Pancreas (tissue), 10 donors: ENCODE measurements at places on chromosomes 1 and 21. TPM values are rescaled to one million over a fixed set of nuclear protein-coding genes. Genes with fewer than 3 reads are reported as not detected.

- no peak for DNase-seq
- no peaks in the 10 kb centered on the region for H3K27me3 ChIP-seq
- no peak overlapping the region for H3K4me3 ChIP-seq
- peak overlapping the region; percentile 55 for H3K27ac ChIP-seq
Measured at GRCh38 chr21:35528116-35529042, 479.3 kb upstream of the RUNX1 start.

- no peak overlapping the region for H3K4me3 ChIP-seq
- no peaks in the 10 kb centered on the region for H3K36me3 ChIP-seq
- no peak for DNase-seq
- H3K4me1 ChIP-seq, result peaks cover 7% of the 10 kb centered on the region
- H3K27me3 ChIP-seq, result peaks cover 4% of the 10 kb centered on the region
Measured at GRCh38 chr21:45308194-45309068, 20.7 kb upstream of the POFUT2 start.

DNA sequence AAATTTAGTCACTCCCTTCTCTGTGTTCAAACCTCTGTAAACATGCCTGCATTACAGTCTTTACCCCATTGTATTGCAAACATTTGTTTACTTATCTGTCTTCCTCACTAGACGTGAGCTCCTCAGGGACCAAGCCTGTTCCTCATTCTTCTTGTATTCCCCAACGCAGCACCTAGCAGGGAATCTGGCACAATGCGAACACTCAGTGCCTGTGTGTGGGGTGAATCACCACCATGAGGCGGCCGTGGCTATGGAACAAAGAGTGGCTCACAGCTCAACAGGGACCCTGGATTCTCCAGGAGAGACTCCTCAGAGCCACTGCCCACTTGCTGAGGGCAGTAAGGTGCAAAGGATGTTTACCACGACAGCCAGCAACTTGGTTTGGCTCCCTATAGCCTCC, 95.9 kb downstream of the DDX20 start:
- H3K27ac ChIP-seq, result no peak overlapping the region
- H3K4me3 ChIP-seq, result no peak overlapping the region
- no peak for DNase-seq
- H3K27me3 ChIP-seq, result no peaks in the 10 kb centered on the region
- no peaks in the 10 kb centered on the region for H3K36me3 ChIP-seq

- no peak for DNase-seq
- peaks cover 3% of the 10 kb centered on the region for H3K4me1 ChIP-seq
- H3K27ac ChIP-seq, result no peak overlapping the region
- no peaks in the 10 kb centered on the region for H3K27me3 ChIP-seq
- no peaks in the 10 kb centered on the region for H3K36me3 ChIP-seq
- no peak overlapping the region for H3K4me3 ChIP-seq
Measured at GRCh38 chr1:225567789-225568188, 85.1 kb downstream of the ENAH start.

DNA sequence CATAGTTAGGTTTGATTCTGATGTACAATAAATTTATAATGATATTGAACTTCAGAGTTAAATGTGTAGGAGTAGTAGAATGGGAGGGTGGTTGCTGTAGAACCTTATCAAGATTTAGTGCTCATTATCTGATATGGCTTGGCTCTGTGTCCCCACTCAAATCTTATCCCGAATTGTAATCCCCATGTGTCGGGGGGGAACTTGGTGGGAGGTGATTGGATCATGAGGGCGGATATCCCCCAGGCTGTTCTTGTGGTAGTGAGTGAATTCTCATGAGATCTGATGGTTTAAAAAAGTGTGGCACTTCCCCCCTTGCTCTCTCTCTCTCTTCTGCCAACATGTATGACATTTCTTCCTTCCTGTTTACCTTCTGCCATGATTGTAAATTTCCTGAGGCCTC, 265.5 kb downstream of the GRIK1 start:
- H3K4me1 ChIP-seq, result no peaks in the 10 kb centered on the region
- no peak for DNase-seq
- H3K27me3 ChIP-seq, result no peaks in the 10 kb centered on the region
- H3K27ac ChIP-seq, result no peak overlapping the region
- H3K4me3 ChIP-seq, result no peak overlapping the region

- no peaks in the 10 kb centered on the region for H3K27me3 ChIP-seq
- no peaks in the 10 kb centered on the region for H3K4me1 ChIP-seq
- DNase-seq, result peak; percentile 54
Measured at GRCh38 chr1:115717541-115717940, 51.0 kb downstream of the CASQ2 start.

GRCh38 chr1:244865028-244865371, 657 bp upstream of the HNRNPU start:
- peaks cover 22% of the 10 kb centered on the region for H3K4me1 ChIP-seq
- peaks cover 3% of the 10 kb centered on the region for H3K36me3 ChIP-seq
- H3K27me3 ChIP-seq, result no peaks in the 10 kb centered on the region
- peak overlapping the region; percentile 6 for H3K4me3 ChIP-seq
- H3K27ac ChIP-seq, result peak overlapping the region; percentile 100

- H3K27me3 ChIP-seq, result no peaks in the 10 kb centered on the region
- no peak overlapping the region for H3K27ac ChIP-seq
- H3K36me3 ChIP-seq, result no peaks in the 10 kb centered on the region
- no peak for DNase-seq
Measured at GRCh38 chr1:82783044-82783443, 982.3 kb downstream of the ADGRL2 start.

GRCh38 chr1:244427647-244428046, 24.1 kb downstream of the ADSS2 start:
- H3K4me1 ChIP-seq, result no peaks in the 10 kb centered on the region
- H3K27ac ChIP-seq, result no peak overlapping the region
- no peaks in the 10 kb centered on the region for H3K27me3 ChIP-seq
- H3K4me3 ChIP-seq, result no peak overlapping the region
- no peak for DNase-seq

- no peak overlapping the region for H3K27ac ChIP-seq
- DNase-seq, result no peak
- no peaks in the 10 kb centered on the region for H3K27me3 ChIP-seq
Measured at GRCh38 chr1:57711326-57711725, 287.5 kb upstream of the DAB1 start.

DNA sequence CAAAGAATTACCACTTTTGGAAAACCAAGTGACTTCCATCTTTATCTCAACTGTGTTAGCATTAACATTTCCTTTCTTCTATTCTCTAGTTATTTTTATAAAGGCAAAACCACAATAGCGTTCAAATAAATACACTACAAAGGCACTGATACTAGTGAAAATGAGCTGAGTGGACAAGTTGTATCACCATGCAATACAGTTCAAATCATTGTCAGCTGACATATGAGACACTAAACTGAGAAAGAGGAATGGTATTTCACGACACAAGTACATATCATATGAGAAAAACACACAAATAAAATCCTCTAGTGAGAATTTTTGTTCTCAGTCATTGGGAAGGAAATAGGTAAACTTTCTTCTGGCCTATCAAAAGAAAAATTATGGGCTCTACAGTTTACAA, 26.2 kb downstream of the ENAH start:
- DNase-seq, result no peak
- peaks cover 22% of the 10 kb centered on the region for H3K4me1 ChIP-seq
- no peak overlapping the region for H3K4me3 ChIP-seq

Gene GNAT2
- total RNA-seq, result not detected

Gene BLACAT1
- total RNA-seq, result 0.23 TPM

GRCh38 chr1:186492531-186493291, 31.8 kb upstream of the PDC start:
- H3K4me3 ChIP-seq, result no peak overlapping the region
- H3K27me3 ChIP-seq, result no peaks in the 10 kb centered on the region
- no peaks in the 10 kb centered on the region for H3K36me3 ChIP-seq
- DNase-seq, result no peak
- no peaks in the 10 kb centered on the region for H3K4me1 ChIP-seq

- no peaks in the 10 kb centered on the region for H3K36me3 ChIP-seq
- no peak overlapping the region for H3K4me3 ChIP-seq
- no peaks in the 10 kb centered on the region for H3K27me3 ChIP-seq
- H3K27ac ChIP-seq, result no peak overlapping the region
- no peak for DNase-seq
- no peaks in the 10 kb centered on the region for H3K4me1 ChIP-seq
Measured at GRCh38 chr1:164891615-164892014, 332.6 kb downstream of the PBX1 start.

Gene BTBD19
- 1.6 TPM for total RNA-seq

DNA sequence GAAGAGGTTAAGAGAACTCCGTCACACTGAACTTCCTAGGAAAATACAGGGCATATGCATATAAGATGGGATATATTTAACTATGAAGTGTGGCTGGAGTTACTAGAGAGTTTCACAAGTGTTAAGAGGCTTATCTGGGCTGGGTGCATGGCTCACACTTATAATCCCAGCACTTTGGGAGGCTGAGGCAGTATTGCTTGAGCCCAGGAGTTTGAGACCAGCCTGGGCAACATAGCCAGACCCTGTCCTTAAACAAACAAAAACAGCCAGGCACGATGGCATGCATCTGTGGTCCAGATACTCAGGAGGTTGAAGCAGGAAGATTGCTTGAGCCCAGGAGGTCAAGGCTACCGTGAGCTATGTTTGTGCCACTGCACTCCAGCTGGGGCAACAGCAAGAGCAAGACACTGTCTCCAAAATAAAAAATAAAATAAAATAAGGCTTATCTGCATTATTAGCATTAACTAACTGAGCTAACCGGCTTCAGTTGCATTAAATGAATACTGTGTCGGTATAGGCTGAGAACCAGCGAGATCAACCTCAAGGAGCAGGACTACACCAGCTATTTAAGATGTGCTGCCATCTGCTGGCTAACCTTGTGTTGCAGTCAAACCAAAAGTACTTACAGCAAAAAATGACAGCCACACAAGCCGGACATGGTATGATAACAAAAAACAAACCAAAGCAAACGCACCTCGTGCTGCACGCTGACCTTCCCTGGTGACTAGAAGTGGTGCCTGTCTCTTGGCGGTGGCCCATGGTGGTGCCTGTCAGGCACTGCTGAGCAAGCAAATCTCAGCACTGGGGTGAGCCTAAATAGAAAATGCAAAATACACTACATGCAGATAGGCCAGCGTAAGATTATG, 19.7 kb upstream of the RBBP5 start:
- no peaks in the 10 kb centered on the region for H3K4me1 ChIP-seq
- DNase-seq, result peak; percentile 63
- H3K36me3 ChIP-seq, result no peaks in the 10 kb centered on the region

Gene FMO5
- total RNA-seq, result 14.2 TPM

- peak overlapping the region; percentile 23 for H3K27ac ChIP-seq
- DNase-seq, result no peak
- peaks cover 15% of the 10 kb centered on the region for H3K4me1 ChIP-seq
Measured at GRCh38 chr1:224640018-224640417, 23.9 kb downstream of the CNIH3 start.

DNA sequence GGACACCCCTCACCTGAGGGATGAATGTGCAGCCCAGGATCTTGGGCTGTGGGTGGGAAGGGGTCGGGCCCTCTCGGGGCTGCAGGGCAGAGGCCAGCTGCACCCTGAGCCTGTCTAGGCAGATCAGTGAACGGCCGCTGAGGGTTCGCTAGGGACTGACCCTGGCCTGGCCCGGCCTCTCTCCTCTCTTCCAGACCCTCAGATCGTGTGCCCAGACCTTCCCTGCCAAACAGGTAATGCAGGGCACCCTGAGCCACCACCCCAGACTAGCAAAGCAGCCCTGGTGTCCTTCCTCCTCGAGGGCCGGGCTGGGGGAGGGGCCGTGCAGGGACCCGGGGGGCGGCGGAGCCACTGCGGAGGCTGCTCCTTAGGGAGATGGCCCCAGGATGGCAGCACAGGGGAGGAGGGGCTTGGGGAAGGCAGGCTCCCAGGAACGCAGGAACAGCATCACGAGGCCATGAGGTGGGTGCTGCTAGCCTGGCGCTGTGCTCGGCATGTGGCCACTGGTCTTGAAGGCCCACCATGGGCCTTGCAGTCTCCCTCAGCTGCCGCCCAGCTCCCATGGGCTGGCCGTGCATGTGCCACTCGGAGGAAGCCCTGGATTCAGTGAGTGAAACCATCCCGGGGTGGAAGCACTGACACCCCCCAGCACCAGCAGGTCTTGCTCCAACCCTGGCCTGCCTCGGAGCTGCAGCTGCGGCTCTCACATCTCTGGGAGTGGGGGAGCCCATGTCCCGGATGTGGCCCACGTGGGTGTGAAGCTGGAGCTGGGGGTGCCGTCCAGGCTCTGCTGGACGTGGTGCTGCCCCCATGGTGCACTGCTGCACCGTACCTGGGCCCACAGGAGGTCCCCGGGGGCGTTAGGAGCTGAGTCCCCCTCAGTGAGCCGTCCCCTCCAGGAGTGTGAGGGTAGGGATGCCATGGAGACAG, 28.7 kb downstream of the COL6A2 start:
- no peak overlapping the region for H3K4me3 ChIP-seq
- no peaks in the 10 kb centered on the region for H3K27me3 ChIP-seq
- no peaks in the 10 kb centered on the region for H3K4me1 ChIP-seq
- no peak overlapping the region for H3K27ac ChIP-seq
- H3K36me3 ChIP-seq, result no peaks in the 10 kb centered on the region

DNA sequence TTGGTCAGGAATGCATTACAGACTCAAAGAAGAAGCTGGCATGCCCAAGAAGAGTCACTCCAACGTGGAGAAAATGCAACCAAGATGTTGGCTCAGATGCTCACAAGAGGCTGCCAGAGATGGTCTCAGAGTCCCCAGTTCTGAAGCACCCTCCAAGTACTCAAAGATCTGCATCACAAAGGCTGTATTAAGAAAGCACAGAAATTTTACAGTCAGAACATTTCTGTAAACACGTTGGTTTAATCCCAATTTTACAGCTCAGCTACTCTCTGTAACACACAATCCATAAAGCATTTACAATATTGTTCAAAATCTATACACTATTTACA, 69.4 kb downstream of the CDC7 start:
- no peaks in the 10 kb centered on the region for H3K4me1 ChIP-seq
- no peaks in the 10 kb centered on the region for H3K36me3 ChIP-seq
- H3K27ac ChIP-seq, result no peak overlapping the region
- no peaks in the 10 kb centered on the region for H3K27me3 ChIP-seq
- DNase-seq, result no peak
- no peak overlapping the region for H3K4me3 ChIP-seq

Gene PRELP
- 1.2 TPM for total RNA-seq

Gene CD48
- total RNA-seq, result 0.43 TPM

DNA sequence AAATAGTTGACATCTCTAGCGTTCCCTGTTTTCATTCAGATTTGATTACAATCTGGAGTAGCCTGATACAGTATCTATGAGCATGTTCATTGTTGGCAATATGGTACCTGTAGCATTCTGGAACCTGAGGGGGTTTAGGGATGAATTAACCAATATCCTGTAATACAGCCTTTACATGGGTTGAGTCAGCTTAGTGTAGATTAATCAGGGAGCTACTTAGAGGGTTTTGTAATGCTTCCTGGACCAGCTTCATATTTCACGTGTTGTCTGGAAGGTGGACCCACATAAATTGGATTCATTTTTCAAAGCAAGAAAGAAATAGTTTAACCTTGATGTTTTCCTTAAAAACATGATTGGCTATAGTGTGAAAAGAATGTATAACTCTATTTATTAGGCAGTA, 3.6 kb downstream of the OTUD3 start:
- H3K4me1 ChIP-seq, result peaks cover 10% of the 10 kb centered on the region
- H3K27me3 ChIP-seq, result no peaks in the 10 kb centered on the region
- no peak overlapping the region for H3K4me3 ChIP-seq
- H3K36me3 ChIP-seq, result no peaks in the 10 kb centered on the region
- DNase-seq, result no peak
- no peak overlapping the region for H3K27ac ChIP-seq
